SIG-M5 (cell line): ENCODE measurements at places on chromosomes 11 and 22.

DNA sequence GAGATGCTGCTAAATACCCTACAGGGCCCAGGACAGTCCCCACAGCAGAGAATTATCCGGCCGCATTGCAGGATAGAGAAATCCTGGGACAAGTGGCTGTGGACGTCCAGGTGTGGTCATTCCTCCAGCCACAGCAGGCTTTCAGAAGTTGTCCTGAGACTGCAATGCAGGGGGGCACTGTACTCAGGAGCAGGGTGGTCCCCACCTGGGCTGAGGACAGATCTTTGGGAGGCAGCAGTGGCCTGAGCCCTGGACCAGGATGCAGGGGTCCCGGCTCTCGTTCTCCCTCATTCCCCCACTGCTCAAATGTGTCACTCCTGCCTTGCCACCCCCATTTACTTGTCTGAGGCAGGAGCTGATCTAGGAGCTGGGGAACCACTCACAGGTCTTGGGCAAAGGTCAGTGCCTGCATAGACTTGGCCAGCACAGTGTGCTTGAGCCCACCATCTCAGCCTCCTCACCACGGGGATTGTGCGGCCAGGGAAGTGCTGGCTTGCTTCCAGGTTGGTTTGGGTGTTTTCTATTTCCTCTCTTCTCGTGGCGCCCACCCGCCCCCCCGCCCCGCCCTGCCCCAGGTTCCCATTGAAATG is 15.3 kb downstream of the LINC01488 start:
- no peak for DNase-seq

- no peak for DNase-seq
Measured at GRCh38 chr11:95716266-95716665, 73.3 kb downstream of the FAM76B start.

DNA sequence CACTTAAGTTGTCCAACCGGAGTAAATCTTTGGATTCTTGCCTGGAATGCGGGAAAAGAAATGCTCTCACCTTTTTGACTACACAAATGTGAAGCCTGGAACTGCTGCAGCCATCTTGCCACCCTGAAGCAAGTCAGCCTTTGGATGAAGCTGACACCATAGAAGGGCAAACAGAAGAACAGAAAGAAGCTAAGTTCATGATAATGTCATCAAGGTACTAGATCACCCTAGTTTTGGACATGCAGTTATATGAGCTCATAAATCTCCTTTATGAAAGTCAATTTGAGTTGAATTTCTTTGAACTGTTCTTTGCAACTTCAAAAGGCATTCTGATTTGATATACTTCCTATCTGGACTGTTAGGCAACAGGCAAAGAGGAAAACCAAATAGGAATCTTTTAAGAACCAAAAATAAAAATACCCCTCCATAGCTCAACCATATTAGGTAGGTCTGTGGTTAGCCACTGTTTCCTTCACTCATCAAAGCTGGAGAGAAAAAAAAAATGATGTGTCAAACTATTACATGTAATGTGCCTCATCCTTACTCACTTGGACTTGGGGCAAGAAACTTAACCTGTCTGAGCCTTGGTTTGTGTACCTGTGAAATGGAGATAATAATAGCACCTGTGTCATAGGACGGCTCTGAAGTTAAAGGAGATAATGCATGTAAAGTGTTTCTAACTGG is 91.9 kb downstream of the WT1 start:
- DNase-seq = no peak

- no peak for DNase-seq
Measured at GRCh38 chr11:10164621-10165020, 129.4 kb downstream of the SBF2 start.

DNA sequence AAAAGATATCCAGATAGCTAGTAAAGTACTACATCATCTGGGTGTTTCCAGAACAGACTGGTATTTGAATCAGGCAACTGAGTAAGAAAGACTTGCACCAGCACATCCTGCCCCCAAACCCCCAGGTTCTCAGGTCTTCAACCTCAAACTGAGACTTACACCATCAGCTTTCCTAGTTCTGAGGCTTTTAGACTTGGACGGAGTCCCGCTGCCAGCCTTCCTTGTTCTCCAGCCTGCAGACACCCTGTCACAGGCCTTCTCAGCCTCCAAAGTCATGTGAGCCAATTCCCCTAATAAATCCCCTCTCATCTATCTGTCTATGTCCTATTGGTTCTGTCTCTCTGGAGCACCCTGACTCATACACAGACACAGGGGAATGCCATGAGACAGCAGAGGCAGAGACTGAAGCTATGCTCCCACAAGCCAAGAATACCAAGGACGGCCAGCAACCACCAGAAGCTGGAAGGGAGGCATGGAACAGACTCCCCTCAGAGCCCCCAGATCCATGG is 10.9 kb downstream of the SMCO4 start:
- DNase-seq = no peak

GRCh38 chr11:72454791-72455190 is 20.5 kb upstream of the CLPB start:
- DNase-seq = no peak

DNA sequence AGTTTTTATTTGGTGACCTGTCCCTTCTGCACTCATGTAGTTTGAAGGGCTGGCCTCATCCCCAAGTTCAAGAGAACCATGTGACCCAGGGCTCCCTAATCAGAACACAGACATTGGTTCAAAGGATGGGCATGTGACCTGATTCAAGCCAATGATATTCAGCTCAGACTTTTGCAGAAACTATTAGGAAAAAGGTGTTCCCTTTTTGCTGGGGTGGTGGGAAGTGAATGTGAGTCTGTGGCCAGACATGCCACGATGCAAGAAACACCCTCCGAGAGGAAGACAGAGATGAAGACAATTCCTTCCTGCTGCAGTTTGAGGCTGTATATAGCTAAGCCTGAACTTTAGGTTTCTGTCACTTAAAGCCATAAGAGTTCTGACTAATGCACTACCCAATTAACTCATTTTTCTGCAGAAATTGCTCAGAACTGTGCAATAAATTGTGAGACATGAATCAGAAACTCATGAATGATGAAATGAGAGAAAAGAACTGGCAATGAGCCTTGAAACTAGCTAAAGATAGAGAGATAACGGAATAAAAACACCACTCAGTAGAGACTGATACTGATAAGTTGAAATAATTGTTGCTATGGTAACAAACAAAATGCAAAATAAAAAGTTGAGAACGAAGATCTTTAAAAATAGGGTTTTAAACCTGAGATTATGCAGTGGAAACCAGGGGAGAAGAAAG is 9.2 kb upstream of the MAPK1 start:
- no peak for DNase-seq

- DNase-seq = no peak
Measured at GRCh38 chr11:7422544-7423331, 62.6 kb upstream of the OLFML1 start.

GRCh38 chr11:132632641-132633124 is 899.6 kb downstream of the OPCML start:
- no peak for DNase-seq

GRCh38 chr11:63844836-63845235 is 5.9 kb downstream of the MARK2 start:
- no peak for DNase-seq

- DNase-seq = no peak
Measured at GRCh38 chr22:30186041-30186440, 60.5 kb downstream of the LIF start.

DNA sequence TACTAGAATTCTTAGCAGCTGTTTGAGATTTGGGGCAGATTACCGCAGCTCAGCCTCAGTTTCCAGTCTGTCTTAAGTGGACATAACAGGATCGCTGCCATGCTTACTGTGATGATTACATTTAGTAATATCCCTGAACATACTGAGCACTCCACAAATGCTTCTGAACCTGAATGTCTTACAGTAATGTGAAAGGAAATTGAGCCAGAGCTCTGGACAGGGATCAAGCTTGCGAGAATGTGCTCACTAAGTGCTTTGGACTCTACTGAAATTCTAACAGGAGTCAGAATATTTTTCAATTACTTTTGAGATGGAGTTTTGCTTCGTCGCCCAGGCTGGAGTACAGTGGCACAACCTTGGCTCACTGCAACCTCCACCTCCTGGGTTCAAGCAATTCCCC is 118.6 kb upstream of the RASSF10 start:
- DNase-seq = no peak

DNA sequence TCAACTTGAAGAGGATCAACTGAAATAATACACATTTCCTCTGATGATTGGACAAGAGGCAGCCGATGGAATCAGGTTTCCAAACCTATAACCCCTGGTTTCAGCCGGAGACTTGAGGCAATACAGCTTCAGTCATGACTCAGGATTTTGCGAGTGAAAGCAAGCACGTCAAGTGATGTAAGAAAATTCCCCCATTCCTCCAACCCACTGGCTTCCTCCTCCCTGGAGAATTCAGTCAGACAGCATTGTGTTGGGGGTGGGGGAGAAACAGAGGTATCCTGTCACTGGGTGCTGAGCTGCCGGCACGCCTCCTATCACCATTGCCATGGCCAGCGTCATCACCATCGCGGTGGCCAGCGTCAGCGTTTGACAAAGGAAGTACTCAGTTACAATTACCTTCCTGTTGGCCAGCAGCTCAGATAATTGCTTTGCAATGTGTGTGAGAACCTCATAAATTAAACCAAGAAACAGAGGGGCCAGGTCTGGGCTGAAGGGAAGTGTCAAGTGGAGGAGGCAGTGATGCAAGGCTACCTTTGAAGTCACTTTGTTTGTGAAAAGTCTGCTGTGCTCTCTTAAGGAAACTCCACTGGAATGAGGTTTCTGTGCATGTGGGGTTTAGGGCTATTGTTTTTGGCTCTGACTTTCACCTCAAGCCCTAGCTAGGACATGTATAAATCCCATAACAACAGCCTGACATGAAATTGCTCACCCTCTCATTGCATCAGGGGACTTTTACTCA is 50.2 kb downstream of the LIF start:
- no peak for DNase-seq

- DNase-seq = no peak
Measured at GRCh38 chr11:26762089-26762488, 40.2 kb upstream of the SLC5A12 start.

GRCh38 chr11:112783945-112784322 is 177.3 kb upstream of the NCAM1 start:
- no peak for DNase-seq

DNA sequence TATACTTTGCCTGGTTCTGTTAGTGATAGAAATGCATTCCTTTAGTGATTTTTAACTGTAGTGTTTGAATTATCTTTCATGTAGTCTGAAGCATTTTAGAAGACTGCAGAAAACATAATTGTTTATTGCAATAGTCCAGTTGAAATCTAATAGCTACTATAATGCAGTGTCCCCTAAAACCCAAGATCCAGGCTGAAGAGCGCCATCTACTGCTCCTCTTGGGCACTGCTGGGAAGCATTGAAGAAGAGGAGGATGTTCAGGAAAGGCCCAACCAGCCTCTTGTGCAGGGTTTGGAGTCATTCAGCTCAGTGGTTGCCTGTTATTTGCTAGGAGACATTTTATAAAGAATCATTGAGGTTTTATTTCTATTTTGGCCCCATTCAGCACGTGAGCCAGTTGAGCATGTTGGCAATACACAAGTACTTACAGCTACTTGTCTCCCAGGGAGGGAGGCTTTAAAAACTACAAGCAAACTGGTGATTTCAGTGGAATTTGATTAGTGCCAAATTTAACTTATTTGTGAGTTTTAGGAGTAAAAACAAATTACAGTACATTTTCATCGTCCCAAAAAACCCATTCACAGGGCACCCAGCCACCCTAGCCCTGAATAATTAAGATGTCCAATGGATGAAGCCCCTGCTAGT is 74.9 kb upstream of the HORMAD2 start:
- no peak for DNase-seq

- DNase-seq = no peak
Measured at GRCh38 chr11:94922321-94923003, 50.9 kb downstream of the CWC15 start.

DNA sequence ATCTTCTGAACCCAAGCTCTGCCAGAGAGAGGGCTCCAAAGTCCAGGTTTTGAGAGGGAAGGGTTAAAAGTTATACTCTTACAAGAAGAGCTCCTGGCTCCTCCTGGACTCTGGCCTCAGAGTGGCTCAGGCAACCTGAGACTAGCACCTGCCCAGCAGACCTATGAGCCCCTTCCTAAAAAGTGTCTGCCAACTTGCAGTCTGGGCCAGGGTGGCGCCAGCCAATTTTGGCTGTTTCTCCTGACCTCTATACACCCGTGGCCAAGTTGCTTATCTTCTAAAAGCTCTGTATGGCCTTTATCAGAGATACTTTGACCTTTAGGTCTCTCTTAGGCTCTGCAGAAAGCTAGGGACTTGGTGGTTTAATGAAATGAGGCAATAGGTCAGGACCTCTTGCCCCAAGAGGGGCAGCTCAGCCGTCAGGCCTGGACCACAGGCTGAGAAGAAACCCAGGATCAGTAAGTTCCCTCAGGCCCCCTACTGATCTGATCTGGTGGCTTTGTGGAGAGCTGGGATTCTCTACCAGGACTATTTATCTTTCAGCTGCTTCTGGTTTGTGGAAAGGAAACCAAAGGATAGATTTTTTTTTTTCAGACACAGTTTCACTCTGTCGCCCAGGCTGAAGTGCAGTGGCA is 10.3 kb upstream of the UCP3 start:
- no peak for DNase-seq

- no peak for DNase-seq
Measured at GRCh38 chr11:96143041-96143521, 199.9 kb downstream of the MAML2 start.

- DNase-seq = no peak
Measured at GRCh38 chr11:69306821-69307220, 12.9 kb downstream of the MYEOV start.

DNA sequence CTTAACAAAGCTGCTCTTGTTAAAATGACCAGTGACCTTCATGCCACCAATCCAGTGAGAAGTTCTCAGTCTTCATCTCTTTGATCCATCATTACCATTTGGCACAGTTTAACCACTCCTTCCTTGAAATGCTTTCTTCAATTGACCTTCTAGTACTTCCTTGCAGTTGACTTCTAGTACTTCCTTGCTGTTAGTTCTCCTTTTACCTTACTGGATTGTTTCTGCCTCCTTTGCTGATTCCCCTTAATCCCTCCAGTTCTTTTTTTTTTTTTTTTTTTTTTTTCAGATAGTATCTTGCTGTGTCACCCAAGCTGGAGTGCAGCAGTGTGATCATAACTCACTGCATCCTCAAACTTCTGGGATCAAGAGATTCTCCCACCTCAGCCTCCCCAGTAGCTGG is 66.0 kb upstream of the HORMAD2 start:
- DNase-seq = no peak
